ENCODE measurements at places on chromosomes 2 and 18. TPM values are rescaled to one million over a fixed set of nuclear protein-coding genes. Genes with fewer than 3 reads are reported as not detected.

DNA sequence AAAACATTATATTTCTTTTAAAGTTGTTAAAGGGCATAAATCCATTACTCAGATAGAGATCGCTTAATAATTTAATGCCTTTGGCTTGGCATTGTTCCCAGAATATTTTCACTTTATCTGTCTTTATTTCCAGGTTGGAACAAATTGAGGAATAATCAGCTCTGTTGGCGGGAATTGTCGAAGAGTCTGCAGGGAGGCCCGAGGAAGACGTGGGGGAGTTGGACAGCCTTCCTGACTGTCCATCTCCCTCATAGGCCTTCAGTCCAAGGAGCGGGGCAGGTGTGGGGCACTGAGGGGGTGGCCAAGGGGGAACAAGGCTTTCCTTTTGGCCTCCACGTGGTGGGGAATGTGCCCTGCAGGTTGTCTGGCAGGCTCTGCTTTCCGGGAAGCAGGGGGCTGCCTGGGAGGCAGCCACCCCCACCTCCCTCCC, 179.6 kb downstream of the ZBTB7C start:
- no peaks in the 10 kb centered on the region for H3K36me3 ChIP-seq
- DNase-seq, result no peak
- H3K4me3 ChIP-seq, result no peak overlapping the region

DNA sequence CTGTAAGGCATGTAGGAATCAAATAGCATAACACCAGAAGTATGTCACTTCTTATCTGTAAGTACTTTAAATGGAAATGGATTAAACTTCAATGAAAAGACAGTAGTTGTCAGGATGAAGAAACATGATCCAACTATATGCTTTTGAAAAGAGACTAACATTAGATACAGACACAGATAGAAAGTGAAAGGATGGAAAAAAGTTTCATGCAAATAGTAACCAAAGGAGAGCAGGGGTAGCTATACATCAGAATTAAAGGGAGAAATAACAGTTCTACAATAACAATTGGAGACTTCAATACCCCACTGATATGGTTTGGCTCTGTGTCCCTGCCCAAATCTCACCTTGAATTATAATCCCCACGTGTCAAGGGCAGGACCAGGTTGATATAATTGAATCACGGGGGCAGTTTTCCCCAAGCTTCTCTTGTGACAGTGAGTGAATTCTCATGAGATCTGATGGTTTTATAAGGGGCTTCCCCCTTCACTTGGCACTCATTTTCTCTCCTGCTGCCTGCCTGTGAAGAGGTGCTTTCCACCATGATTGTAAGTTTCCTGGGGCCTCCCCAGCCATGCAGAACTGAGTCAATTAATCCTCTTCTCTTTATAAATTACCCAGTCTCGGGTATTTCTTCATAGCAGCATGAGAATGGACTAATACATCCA, 205.4 kb upstream of the CDH2 start:
- no peak overlapping the region for H3K4me3 ChIP-seq
- H3K27me3 ChIP-seq, result no peaks in the 10 kb centered on the region
- no peaks in the 10 kb centered on the region for H3K4me1 ChIP-seq

GRCh38 chr2:232026910-232027309, 65.4 kb downstream of the DIS3L2 start:
- H3K27me3 ChIP-seq, result no peaks in the 10 kb centered on the region
- peak overlapping the region; percentile 94 for H3K27ac ChIP-seq
- H3K36me3 ChIP-seq, result peaks cover 33% of the 10 kb centered on the region
- peak overlapping the region; percentile 84 for H3K4me3 ChIP-seq
- peaks cover 42% of the 10 kb centered on the region for H3K4me1 ChIP-seq
- DNase-seq, result no peak

DNA sequence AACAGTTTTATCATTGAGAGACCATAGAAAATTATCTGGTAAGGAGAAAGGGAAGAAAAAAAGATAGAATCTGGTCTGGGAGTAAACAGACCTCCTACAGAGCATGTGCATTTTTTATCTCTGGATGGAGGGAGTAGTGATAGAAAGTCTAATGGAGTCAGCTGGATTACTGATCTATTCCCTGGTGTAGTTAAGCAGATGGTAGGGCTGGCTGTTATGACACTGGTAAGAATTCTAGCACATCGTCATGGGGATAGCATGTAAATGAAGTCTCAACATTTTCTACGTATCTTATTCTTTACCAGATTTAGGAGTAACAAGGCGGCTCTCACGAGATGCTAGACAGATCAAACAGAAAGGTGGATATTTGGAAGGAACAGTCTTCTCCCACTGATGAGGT, 407.4 kb downstream of the NRXN1 start:
- H3K27ac ChIP-seq, result no peak overlapping the region
- H3K36me3 ChIP-seq, result peaks cover 4% of the 10 kb centered on the region
- DNase-seq, result no peak
- H3K4me3 ChIP-seq, result no peak overlapping the region
- no peaks in the 10 kb centered on the region for H3K4me1 ChIP-seq
- H3K27me3 ChIP-seq, result no peaks in the 10 kb centered on the region

DNA sequence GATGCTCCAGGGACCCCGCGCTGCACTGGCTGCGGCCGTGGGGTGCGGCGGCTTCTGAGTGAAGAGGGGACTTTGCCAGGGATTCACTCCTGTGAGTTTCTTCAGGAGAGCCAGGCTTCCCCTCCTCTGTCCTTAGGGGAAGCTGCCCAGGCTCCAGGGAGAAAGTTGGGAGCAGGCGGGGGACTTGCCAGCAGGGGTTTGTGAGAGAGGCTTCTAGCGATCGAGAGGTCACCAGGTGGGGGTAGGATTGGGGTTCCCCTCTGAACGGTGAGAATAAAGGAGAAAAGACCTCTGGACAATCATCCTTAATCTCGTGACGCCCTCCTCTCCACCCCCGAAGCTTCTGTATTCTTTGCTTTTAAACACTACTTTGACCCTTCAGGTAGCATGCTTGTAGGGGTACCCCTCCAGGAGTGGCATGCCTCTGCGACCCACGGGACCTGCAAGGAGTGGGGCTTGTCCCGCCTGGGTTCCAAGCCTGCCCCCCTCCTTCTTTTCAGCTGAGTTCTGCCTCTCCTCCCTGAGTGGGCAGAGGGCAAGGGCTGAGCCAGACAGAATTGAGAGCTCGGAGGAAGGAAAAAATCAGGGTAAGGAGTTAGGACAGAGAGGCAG, 601 bp downstream of the PROKR1 start:
- H3K4me3 ChIP-seq, result peak overlapping the region; percentile 34
- H3K27ac ChIP-seq, result no peak overlapping the region
- H3K4me1 ChIP-seq, result peaks cover 33% of the 10 kb centered on the region
- no peak for DNase-seq

GRCh38 chr2:61510674-61511671, 27.2 kb downstream of the XPO1 start:
- H3K27me3 ChIP-seq, result no peaks in the 10 kb centered on the region
- H3K36me3 ChIP-seq, result peaks cover 12% of the 10 kb centered on the region
- peaks cover 12% of the 10 kb centered on the region for H3K4me1 ChIP-seq
- no peak for DNase-seq

DNA sequence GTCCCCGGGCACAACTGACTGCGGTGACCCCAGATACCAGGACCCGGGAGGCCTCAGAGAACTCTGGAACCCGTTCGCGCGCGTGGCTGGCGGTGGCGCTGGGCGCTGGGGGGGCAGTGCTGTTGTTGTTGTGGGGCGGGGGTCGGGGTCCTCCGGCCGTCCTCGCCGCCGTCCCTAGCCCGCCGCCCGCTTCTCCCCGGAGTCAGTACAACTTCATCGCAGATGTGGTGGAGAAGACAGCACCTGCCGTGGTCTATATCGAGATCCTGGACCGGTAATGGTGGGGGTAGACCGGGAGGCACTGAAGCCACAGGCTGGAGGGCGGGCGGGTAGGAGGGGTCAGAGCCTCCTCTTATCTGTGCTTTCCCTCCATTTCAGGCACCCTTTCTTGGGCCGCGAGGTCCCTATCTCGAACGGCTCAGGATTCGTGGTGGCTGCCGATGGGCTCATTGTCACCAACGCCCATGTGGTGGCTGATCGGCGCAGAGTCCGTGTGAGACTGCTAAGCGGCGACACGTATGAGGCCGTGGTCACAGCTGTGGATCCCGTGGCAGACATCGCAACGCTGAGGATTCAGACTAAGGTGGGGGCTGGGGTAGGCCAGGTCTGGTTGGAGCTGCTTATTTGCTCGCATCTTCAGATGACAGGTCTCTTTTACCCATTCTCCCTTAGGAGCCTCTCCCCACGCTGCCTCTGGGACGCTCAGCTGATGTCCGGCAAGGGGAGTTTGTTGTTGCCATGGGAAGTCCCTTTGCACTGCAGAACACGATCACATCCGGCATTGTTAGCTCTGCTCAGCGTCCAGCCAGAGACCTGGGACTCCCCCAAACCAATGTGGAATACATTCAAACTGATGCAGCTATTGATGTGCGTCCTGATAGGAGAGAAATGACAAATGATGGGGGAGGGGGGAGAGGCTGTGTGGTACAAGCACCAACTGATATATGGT, 780 bp downstream of the HTRA2 start:
- DNase-seq, result peak; percentile 89
- H3K4me1 ChIP-seq, result peaks cover 39% of the 10 kb centered on the region
- H3K27ac ChIP-seq, result peak overlapping the region; percentile 96
- peak overlapping the region; percentile 91 for H3K4me3 ChIP-seq
- H3K36me3 ChIP-seq, result peaks cover 29% of the 10 kb centered on the region
- no peaks in the 10 kb centered on the region for H3K27me3 ChIP-seq

GRCh38 chr2:191465766-191466420, 212.0 kb upstream of the NABP1 start:
- H3K4me1 ChIP-seq, result no peaks in the 10 kb centered on the region
- H3K27me3 ChIP-seq, result peaks cover 4% of the 10 kb centered on the region

- H3K36me3 ChIP-seq, result no peaks in the 10 kb centered on the region
- H3K4me3 ChIP-seq, result no peak overlapping the region
- no peak overlapping the region for H3K27ac ChIP-seq
- no peak for DNase-seq
- peaks cover 9% of the 10 kb centered on the region for H3K27me3 ChIP-seq
- peaks cover 14% of the 10 kb centered on the region for H3K4me1 ChIP-seq
Observed at GRCh38 chr18:77199707-77200106, 49.9 kb upstream of the GALR1 start.

- no peaks in the 10 kb centered on the region for H3K4me1 ChIP-seq
- no peak for DNase-seq
- H3K27me3 ChIP-seq, result no peaks in the 10 kb centered on the region
- no peak overlapping the region for H3K27ac ChIP-seq
- H3K4me3 ChIP-seq, result no peak overlapping the region
- H3K36me3 ChIP-seq, result no peaks in the 10 kb centered on the region
Observed at GRCh38 chr2:100675855-100676254, 113.1 kb downstream of the PDCL3 start.

NEU2 gene
- total RNA-seq, result not detected

GRB14 gene
- not detected for total RNA-seq

DNER gene
- 0.14 TPM for total RNA-seq

MCM6 gene
- 75.3 TPM for total RNA-seq

PLCL1 gene
- total RNA-seq, result 0.14 TPM

ALPI gene
- total RNA-seq, result not detected

All from natural killer cell treated with Interleukin-12 subunit alpha and Interleukin-12 subunit beta and Interleukin-15 and Interleukin-18, amount 100 ng/mL, for 72 hours (primary cell).